Immature natural killer cell (primary cell): ENCODE measurements at places on chromosomes 11 and 22. TPM values are rescaled to one million over a fixed set of nuclear protein-coding genes. Genes with fewer than 3 reads are reported as not detected.

The CLDN25 gene
- not detected for polyA plus RNA-seq

- H3K36me3 ChIP-seq = no peaks in the 10 kb centered on the region
- no peak overlapping the region for H3K27ac ChIP-seq
- H3K4me3 ChIP-seq = no peak overlapping the region
Measured at GRCh38 chr11:95138448-95138847, 48.8 kb downstream of the ENDOD1 start.

The AGBL2 gene
- polyA plus RNA-seq = 4.3 TPM

DNA sequence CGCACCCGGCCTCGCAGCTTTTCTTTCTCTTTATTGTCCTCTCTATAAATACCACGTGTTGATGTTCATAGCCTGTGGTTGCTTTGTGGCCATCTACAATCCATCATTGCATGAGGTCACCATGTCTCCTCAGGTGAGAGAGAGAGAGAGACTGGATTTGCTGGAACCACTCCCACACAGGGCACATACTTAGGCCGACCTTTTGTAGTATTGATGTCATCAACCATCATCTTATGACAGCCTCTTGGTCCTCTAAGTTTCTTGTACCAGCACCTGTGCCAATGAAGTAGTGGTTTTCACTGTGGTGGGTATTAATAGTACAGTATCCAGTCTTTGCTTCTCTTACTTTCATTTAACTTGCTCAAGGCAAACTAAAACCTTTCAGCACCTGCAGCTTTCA, 22.8 kb upstream of the P2RY6 start:
- no peaks in the 10 kb centered on the region for H3K27me3 ChIP-seq
- DNase-seq = peak; percentile 29
- H3K4me3 ChIP-seq = no peak overlapping the region
- no peaks in the 10 kb centered on the region for H3K36me3 ChIP-seq
- no peaks in the 10 kb centered on the region for H3K4me1 ChIP-seq

GRCh38 chr11:62889484-62890437, 9.1 kb downstream of the SLC3A2 start:
- DNase-seq = no peak
- H3K27me3 ChIP-seq = peaks cover 4% of the 10 kb centered on the region

The NEFH gene
- 0.64 TPM for polyA plus RNA-seq

GRCh38 chr11:33151399-33151798, 9.9 kb downstream of the CSTF3 start:
- no peak for DNase-seq
- H3K27me3 ChIP-seq = no peaks in the 10 kb centered on the region
- no peak overlapping the region for H3K4me3 ChIP-seq
- H3K27ac ChIP-seq = no peak overlapping the region
- no peaks in the 10 kb centered on the region for H3K36me3 ChIP-seq

DNA sequence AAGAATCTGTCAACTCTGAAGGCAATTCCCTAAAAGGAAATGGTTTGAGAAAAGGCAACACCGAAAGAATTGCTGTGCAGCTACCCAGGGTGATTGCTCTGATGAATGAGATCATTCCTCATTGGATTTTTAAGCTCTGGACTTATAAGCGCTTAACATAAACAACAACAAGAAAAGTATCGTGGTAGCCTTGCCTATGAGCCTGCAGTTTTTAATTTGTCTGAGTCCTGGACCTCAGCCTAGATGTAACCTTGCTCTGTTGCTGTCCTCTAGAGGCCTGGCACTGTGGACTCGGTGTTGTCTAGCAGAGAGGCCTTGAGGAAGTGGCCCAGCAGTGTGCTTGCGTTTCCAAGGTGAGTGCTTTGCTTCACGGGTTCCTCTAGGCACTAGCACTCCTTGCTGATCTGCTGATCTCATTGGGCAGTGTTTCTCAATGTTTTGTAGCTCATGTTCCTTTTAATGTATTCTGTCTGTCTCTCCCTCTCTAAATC, 20.4 kb downstream of the CCDC81 start:
- H3K36me3 ChIP-seq = no peaks in the 10 kb centered on the region
- H3K27me3 ChIP-seq = peaks cover 2% of the 10 kb centered on the region
- no peak overlapping the region for H3K27ac ChIP-seq
- H3K4me3 ChIP-seq = no peak overlapping the region

GRCh38 chr11:57742087-57742452, 779 bp downstream of the SELENOH start:
- peaks cover 30% of the 10 kb centered on the region for H3K4me1 ChIP-seq
- H3K27me3 ChIP-seq = peaks cover 3% of the 10 kb centered on the region
- DNase-seq = no peak
